ENCODE measurements at places on chromosomes 7 and 10.

GRCh38 chr7:18566829-18567228, 71.3 kb downstream of the HDAC9 start:
- no peak for DNase-seq

DNA sequence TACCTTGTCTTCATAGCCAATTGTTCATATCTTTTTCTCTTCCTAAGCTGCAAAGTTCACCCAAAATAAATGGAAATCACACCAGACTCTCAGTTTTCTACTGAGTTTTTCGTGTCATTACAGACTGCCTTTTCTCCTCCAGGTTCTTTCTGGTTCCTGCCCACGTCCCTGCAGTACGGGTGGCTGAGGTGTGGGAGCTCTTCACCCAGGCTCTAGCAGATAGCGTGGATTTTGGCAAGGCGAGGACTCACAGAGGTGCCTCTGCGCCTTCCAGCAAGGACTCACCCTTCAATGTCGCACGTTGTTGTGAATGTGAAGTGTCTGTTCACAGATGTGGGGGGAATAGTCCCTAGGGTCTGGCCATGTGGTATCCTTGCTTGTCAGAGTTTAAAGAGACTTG, 71.6 kb downstream of the ABCA13 start:
- no peak for DNase-seq

DNA sequence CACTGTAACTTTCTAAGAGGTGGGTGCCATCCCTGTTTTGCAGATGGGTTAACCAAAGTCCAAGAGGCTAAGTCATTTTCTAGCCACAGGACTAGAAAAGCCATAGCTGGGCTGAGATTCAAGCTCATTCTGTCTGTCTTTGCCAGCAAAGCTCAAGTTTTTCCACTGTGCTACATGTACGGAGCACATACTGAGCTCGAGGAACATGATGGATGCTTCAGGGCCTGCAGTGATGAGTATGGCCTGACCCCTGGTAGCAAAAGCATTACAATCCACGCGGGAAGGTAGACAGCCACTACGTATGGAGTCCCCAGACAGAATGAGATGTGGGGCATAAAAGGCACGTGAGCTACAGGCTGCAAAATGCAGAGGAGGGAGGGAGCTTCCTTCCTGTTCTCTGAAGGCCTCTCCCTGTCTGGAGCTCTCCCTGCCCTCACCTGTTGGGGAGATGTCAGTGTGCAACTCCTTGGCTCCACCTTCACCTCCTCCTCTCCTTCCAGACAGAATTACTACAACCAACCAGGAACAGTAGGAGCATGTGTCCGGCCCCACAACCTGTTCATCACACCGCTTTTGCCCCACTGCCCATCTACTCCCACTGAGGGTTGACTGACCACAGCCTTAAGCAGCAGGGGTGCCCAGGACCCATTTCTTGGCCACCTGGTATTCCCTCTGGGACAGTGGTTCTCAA, 16.4 kb downstream of the ITPRIP start:
- DNase-seq: no peak

DNA sequence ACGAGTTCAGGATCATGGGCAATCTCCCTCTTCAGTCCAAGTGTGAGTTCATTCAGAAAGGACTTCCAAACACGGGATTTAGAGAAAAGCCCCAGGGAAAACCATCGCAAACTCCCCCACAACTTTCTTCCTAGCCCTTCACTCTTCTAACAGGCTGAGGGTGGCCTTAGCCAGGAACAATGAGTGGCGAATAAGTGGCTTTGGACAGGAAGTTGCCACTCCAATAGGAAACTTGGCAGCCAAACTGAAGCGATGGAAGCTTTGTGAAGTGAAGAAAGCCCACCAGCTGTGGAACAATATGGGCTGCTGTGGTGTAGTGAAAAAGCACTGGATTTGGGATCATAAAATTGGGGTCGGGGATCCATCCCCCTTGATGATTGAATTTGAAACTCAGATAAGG, 193.2 kb downstream of the TEX36 start:
- DNase-seq: no peak

DNA sequence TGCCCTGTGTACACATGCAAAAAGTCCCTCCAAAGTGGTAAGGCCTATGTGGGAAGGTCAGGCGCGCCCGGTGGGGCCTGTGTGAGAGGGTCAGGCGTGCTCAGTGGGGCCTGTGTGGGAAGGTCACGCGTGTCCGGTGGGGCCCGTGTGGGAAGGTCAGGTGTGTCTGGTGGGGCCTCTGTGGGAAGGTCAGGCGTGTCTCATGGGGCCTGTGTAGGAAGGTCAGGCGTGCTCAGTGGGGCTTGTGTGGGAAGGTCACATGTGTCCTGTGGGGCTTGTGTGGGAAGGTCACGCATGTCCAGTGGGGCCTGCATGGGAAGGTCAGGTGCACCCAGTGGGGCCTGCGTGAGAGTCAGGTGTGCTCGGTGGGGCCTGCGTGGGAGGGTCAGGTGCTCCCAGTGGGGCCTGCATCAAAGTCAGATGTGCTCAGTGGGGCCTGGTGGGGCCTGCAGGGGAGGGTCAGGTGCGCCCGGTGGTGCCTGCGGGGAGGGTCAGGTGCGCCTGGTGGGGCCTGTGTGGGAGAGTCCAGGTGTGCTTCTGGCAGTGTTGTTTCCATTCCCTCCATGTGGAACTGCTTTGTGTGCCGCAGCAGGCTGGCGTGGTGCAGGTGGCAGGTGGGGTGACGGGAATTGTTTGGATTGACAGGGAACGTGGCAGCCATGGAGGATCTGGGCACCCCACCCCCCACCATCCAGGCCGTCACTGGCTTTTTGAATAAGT, 15.4 kb downstream of the LRRC27 start:
- DNase-seq: no peak

DNA sequence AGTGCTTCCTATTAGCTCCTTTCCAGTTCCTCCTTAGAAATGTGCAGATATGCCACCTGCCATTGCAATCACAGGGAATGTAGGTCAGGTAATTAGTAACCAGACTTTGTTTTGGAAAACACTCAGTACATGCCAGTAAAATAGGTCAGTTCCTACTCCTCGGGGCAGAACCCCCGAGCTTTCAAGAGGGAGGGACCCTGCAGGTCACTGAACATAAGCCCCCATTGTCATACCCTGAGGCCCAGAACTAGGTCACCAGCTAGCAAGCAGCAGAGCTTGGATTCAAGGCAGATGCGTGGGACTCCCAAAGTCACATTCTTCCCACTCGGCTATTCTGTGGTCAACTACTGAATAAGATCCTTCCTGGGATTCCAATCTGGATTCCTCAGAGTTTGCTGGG, 104.8 kb downstream of the PPP1R3C start:
- no peak for DNase-seq

DNA sequence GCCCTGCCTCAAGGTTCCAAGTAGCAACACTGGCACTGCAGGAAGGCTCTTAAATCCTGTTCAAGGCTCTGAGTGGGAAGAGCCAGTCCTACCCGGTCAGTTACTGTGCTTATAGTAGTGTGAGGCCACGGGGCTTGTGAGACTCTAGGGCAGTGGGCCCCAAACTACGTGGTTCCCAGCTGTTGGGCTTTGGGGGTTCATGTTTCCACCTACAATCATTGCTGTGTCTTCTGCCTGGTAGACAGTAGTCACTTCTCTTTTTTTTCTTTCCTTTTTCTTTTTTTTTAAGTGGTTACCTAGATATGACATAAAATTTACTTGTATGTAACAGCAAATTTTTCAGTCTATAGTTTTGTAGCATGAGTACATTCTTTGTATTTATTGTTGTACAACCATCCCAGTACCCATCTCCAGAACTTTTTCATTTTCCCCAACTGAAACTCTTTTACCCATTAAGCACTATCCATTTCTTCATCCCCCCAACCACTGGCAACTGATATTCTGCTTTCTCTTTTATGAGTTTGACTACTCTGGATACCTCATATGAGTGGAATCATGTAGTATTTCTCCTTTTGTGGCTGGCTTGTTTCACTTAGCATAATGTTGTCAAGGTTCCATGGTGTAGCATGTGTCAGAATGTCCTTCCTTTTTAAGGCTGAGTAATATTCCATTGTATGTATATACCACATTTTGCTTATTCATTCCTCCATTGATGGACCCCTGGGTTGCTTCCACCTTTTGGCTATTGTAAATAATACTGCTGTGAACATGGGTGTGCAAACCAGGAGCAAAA, 7.7 kb downstream of the UBTD1 start:
- DNase-seq: no peak

DNA sequence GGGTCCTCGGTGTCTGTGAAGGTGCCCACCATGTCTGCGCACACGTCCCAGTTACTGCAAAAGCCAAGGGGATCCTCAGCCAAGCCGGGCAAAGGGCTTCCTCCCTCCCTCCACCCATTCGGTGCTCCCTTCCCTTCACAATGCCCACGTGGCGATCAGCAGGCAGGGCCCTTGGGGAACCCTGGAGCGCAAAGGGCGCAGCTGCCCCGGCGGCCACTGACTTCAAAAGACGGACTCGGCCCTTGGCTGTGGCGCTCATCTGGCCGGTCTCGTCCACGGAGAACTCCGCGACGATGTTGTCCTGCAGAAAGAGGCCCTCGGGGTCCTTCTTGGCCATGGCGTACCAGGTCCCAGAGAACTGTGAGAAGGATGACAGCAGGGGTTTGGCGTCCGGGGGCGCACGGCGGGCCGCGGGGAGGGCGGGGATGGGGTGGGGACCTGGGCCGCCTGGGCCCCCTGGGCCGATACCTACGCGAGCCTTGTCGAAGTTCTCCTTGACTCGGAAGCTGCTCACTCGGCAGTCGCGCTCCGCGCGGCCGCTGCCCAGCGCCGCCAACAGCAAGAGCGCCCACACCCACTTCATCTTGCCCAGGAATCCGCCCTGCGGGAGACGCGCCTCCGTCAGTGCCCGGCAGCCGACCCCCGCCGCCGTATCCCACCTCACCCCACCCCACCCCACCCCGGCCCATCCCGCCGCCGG, 439 bp downstream of the RBP4 start:
- DNase-seq: peak; percentile 62

- DNase-seq: no peak
Observed at GRCh38 chr7:5278766-5279165, 4.0 kb upstream of the SLC29A4 start.

GRCh38 chr7:70925411-70926115, 206.4 kb upstream of the GALNT17 start:
- no peak for DNase-seq

DNA sequence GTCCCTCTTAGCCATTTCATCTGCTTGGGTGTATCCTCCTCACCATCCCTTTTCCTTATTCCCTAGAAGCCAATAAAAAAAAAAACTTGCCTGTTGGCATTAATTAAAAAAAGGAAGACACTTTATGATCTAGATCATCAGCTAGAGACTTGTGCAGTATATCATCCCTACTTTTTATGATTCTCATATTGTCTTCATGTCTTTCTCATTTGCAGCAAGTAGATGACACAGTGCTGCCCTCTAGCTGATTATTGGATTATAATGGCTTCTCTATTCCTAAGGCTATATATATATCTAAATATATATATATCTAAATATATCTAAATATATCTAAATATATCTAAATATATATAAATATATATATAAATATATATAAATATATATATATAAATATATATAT, 272.4 kb upstream of the LRGUK start:
- DNase-seq: no peak

DNA sequence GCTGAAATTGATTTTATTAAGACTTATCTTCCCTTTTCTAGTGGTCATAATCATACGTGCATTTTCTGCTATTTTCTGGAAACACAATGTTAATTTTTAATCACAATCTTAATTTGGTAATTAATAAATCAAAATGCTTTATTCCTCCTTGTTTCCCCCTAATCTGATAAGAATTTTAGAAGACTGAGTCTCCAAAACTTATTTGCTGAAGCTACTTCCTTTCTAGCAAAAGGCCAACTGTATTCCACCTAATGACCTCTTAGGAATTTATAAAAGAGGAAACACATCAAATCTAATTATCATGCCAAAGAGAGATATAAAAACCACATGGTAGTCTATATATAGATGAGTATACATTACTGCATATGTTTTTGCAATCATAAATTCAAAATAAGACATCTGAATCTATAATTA, 140.6 kb downstream of the GNAI1 start:
- no peak for DNase-seq

DNA sequence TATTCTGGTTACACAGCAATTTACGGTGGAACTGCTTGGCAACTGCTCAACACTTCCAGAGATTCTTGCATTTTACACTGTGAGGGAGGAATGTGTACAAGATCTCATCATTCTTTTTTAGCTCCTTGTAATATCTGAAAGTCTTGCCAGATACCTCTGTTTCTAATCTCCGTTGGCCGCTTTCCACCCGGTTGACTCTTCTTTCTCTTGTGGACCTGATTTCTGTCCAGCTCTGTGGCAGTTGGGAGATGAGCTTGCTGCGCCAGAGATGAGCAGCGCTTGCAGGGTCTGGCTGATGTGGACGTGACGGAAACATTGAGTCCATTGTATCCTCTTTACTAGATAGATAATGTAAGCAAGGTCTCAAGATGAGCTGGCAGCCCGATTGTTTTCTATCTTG, 27.6 kb downstream of the SPAG6 start:
- no peak for DNase-seq

GRCh38 chr7:22196429-22196828, 160.5 kb downstream of the RAPGEF5 start:
- no peak for DNase-seq

GRCh38 chr7:82019551-82020475, 250.0 kb upstream of the HGF start:
- no peak for DNase-seq

GRCh38 chr10:24046060-24046459, 162.9 kb upstream of the KIAA1217 start:
- DNase-seq: no peak

DNA sequence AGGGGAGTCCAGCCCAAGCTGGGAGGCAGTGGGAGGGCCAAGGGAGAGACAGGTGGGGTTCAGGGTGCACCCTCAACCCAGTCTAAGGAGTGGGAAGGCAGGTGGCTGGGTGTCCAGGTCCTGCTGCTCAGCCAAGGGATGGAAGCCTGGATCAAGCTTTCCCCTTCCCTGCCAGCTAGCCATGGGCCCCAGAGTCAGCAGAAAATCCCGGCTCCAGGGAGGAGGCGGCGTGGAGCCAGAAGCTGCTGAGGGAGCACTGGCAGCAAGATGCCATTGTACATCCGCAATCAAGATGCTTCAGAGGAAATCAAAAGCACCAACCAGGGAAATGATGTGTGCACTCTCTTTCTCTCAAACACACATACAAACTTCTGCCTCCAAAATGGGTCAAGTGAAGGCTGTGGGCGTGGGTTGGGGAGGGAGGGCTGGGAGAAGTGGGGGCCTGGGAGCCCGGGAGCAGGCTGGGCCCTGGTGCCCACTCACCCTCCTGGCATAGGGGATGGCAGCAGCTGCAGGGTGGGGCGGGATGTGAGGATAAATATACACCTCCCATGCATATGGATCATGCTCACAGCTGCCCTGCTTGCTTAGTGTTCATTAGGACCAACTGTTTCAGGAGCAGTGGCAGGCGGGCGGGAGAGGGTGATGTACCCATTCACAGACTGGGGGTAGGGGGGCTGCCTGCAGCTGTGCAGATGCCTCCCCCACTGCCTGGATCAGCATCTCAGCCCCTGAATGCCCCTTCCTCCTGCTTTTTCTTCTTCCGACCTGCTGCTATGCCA, 24.2 kb downstream of the TRIM8 start:
- DNase-seq: no peak

GRCh38 chr10:97412891-97413304, 11.8 kb upstream of the RRP12 start:
- no peak for DNase-seq

- no peak for DNase-seq
Observed at GRCh38 chr7:127949769-127950222, 81.4 kb downstream of the LRRC4 start.
